ENCODE measurements at places on chromosomes 16 and 17. TPM values are rescaled to one million over a fixed set of nuclear protein-coding genes. Genes with fewer than 3 reads are reported as not detected.

- no peak for DNase-seq
Observed at GRCh38 chr17:81418710-81419318, 23.6 kb downstream of the BAHCC1 start.

DNA sequence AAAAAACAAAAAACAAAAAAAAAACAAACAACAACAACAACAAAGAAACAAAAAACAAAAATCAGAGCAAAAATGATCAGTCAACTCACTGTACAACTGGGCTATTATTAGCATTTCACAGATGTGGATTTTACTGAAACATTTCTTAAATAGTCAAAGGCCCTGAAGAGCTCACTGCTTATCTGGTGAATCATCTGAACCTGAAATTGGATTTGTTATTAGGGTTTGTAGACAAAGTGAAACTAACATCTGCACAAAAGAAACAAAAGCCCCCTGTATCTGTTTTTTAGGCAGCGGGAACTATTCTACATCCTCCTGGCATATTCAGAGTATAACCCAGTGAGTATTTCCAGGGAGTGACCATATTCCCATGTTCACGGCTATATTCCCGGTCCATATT, 32.6 kb upstream of the KSR1 start:
- no peak for DNase-seq

GRCh38 chr17:71703701-71704100, 417.1 kb upstream of the SOX9 start:
- no peak for DNase-seq

GRCh38 chr16:76441876-76442275, 164.7 kb downstream of the CNTNAP4 start:
- DNase-seq, result no peak

DNA sequence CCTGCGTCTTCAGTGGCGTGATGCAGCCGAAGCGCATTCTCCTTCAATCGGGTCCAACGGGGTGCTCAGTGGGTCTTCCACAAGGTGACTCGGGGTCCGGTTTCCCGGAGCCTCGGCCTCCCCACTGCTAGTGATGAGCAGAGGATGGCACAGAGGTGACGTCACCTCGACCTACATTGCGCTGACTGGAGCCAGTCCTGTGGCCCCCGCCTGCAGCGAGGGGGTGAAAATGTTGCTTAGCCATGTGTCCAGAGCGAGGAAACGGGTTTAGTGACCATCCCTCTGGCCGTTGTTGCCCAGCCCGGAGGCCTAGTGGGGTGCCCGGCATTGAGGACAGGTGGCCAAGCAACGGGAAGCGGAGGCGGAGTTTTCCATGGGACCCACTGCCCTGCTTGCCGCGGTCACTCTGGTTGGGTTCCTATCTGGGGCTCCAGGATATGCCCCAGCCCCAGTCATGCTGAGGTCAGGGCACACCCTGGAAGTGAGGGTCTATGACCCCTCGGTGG, 190.6 kb upstream of the CIBAR2 start:
- DNase-seq, result no peak

- no peak for DNase-seq
Observed at GRCh38 chr17:12058535-12058934, 37.9 kb downstream of the MAP2K4 start.

DNA sequence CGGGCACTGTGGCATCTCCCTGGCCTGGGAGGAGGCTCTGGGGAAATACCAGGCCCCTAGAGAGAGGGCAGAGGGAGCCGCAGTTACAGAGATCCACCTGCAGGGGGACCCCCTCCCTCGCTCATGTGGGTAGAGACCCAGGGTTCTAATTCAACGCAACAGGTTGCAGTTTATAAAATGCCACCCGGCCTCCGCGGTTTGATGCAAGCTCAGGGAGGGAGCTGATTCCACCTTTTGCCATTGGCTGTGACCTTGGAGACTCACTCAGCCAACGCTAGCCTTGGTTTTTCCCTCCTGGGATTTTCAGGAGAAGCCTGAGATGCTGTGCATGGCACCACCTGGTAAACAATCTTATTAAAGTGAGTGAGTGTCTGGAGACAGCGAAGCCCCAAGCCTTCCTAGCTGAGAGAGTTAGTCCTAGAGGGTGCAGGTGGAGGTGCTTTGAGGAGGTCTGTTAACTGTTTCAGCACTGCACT, 12.1 kb downstream of the TTLL6 start:
- DNase-seq, result peak; percentile 54

DNA sequence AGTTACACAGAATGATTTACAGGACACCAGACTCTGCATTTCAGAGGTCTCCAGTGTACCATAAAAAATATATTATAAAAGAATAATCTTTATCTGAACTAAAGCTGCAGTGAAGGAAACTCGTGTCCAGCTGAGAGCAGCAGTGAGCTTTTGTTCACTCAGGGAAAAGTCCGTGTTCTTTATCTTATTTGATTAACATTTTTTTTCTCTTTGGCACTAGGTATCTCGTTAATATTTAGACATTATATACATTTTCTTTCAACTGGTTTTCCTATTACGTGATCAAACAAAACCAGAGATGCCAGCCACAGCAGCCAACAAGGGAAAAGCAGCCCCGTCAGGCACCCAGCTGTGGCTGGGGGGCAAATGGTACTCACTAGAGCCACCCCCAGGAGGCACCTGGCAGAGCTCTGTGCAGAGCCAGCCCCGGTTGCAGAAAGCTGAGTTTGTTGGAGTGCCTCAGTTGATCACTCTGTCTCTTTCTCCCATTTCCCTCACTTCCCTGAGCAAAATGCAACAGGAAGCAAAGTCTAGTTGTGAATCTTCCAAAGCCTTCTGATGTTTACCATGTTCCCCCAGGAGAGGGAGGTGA, 1.1 kb upstream of the HS3ST4 start:
- DNase-seq, result no peak

GRCh38 chr17:45907750-45908395, 13.5 kb downstream of the MAPT start:
- no peak for DNase-seq

DNA sequence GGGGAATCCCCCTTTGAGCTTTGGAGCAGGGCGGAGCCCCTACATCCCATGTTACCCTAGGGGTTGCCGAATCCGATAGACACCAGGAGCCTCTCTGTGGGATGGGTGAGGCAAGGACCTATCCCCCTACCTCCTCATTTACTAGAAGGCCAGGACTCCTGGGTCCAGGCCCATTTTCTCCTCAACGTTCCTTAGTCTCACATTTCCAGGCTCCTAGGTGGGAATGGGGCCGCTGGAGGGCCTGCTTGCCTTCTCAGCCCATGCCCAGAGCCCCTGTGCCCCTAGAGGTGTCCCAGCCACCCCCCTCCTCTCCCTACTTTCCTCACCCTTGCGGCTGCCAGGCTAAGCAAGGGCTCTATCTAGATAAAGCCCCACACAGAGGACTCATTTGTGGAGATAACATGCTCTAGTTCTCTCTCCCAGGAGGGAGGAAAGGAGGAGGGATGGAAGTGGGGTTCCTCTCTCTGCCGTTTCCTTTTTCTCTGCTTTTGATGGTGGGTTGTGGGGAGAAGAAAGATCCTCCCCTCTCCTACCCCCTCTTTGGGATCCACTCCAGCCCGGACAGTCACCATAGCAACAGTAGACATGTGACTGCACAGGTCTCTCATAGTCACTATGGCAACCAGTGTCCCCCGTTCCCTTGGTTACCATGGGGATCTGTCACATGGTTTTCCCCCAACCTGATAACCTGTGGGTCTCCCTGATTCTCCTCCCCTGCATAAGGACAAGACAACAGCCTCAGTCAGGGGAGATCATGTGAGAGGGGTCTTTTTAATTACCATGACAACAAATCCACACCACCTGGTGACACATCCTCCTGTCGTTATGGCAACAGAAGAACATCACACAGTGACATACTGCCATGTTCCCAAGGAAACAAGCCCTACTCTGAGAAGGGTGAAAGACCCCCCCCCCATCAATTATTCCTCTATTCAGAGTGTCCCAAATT, 5.2 kb downstream of the CACNA1G start:
- DNase-seq, result peak; percentile 26

DNA sequence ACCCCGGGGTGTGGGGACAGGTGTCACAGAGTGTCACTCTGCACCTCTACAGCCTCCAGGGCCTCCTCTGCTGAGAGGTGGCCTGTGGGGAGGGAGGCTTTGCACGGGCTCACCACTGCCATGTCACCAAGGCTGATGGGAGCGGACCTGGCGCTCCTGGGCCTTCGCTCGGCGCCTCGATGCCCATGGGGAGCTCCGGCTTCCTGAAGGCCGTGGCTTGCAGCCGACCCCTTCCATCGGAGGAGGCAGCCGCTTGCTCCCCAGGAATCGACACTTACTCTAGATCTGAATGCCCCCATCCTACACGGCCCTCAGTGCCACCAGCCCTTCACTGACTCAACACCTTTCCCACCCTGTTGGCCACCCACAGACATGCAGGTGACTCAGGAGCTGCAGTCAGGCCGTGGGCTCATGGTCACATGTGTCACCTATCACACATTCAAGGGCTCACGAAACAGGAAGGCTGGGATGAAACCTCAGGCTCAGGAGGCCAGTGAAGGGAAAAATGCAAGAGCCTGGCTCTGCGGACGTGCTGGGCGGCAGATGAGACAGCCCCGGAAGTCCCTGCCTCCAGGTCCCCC, 11.9 kb downstream of the LGALS3BP start:
- no peak for DNase-seq

DNA sequence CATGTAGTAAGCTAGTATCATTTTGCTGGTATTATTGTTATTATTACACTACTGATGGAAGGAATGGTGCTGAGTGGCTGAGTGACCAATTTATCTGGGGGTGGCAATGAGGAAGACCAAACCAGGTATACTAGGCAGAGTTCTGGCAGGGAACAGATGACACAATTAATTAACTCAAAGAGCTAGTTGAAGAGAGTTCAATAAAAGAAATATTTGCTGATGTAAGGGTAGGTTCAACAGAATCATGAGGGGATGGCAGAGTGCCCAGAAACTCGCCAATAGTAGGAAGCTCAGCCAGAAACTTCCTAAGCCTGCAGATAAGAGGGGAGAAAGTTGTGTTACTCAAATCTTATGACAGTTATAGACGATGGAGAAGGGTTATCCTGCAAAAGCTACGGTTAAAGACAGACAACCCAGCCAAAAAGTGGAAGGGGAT, 352.5 kb downstream of the KCNJ2 start:
- peak; percentile 5 for DNase-seq

- peak; percentile 16 for DNase-seq
Observed at GRCh38 chr16:70577256-70577698, 53.7 kb downstream of the SF3B3 start.

- DNase-seq, result no peak
Observed at GRCh38 chr17:72590882-72591281, 470.1 kb downstream of the SOX9 start.

DNA sequence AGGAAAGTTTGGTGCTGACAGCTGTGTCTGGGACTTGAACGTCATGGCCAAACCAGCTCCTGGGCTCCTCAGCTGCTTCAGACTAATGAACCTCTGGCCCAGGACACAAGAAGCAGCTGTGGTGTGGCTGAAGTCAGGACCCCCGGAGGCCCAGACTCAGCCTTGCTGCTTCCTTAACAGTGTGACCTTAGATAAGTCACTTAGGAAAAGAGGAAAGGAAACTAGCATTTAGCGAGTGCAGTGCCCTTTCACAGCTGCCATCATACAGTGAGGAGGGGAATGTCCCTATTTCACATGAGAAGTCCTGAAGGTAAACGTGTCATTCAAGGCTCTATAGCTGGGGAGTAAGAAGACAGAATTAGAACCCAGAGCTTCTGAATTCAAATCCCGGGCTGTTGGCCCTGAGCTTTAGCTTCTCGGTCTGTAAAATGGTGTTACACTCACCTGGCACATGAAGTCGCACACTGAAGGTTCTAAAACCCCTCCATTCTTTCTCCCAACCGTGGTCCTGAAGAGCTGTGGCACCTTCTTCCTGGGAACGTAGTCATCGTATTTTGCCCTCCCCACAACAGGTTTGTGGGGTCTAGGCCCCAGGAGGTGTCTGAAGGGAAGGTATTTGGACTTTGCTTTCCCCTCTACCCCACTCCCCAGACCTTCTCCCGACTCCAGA, 910 bp upstream of the RAMP2 start:
- DNase-seq, result no peak

- DNase-seq, result no peak
Observed at GRCh38 chr16:87729266-87729954, 36.4 kb downstream of the KLHDC4 start.

DNA sequence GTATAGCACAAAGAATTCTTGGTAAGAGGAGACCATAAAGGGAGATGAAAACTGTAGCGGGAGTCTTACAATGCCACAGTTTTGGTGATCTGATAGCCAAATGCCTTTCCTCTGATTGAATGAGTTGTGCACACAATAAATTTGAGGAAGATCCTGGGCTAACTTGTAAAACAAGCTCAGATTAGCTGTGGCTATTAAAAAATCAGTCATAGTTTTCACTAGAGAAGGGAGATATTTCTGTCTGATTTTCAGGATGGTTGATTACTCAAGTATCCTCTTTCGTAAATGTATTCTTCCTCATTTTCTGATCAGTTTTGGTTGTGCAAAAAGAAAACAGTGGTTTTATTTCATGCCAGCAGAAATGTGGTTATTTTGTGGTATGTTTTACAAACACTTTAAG, 9.1 kb upstream of the METTL9 start:
- DNase-seq, result no peak

- DNase-seq, result no peak
Observed at GRCh38 chr17:70929226-70929625, 759.9 kb downstream of the KCNJ2 start.

DNA sequence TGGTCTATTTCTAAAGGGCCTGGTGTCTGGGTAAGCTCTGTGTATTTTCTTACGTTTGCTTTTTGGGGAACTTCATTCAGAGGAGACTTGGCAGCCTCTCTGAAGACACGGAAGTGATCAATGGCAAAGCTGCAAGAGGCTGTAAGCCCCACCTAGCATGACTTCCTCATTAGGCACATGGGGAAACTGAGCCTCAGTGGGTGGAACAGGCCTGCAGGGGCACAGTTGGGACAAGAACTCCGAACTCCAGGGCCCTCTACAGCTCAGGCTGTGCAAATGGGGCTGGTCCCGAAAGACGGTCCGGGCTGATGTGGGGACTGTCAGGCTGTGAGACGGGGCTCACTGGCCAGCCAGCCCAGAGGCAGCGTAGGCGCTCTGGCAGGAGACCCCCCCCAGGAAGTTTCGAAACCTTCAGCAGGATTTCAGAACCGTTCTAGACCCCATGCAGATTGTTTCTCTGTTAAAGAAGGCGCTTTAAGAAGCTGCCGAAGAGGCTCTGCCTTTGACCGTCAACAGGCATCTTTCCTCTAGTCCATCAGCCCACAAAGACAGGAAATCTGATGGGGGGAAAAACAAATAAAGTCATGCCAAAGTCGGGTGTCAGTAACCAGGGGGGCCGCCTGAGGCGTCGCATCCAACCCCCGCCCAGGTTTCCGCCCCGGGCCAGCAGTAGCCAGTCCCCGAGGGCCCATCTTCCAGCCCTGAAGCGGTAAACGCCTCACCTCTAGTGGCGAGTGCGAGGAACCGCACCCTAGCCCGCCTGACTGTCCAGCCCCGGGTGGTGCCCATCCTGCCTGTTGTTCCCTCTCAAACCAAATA, 79.8 kb upstream of the TBC1D3K start:
- DNase-seq, result peak; percentile 65

GRCh38 chr17:28550858-28551257, 1.6 kb downstream of the UNC119 start:
- no peak for DNase-seq

The TBC1D3E gene
- not detected for total RNA-seq

The DBNDD1 gene
- 8.3 TPM for total RNA-seq

The VMO1 gene
- 0.22 TPM for total RNA-seq

The TBC1D16 gene
- 48.8 TPM for total RNA-seq

The CNTNAP1 gene
- total RNA-seq, result 6.7 TPM

The JUP gene
- total RNA-seq, result 216 TPM

The MT4 gene
- not detected for total RNA-seq

The CACNG4 gene
- not detected for total RNA-seq

The ASIC2 gene
- under 0.01 TPM for total RNA-seq

The OR3A2 gene
- total RNA-seq, result not detected

The MYH3 gene
- 0.40 TPM for total RNA-seq

The TBC1D3L gene
- total RNA-seq, result not detected

The CD19 gene
- total RNA-seq, result not detected

The RSL1D1 gene
- 23.4 TPM for total RNA-seq

The IKZF3 gene
- total RNA-seq, result not detected

Data from lung microvascular endothelial cell (primary cell).